ENCODE measurements at places on chromosomes 4 and X.

- no peak for DNase-seq
Measured at GRCh38 chr4:22323691-22324090, 192.2 kb downstream of the ADGRA3 start.

- no peak for DNase-seq
Measured at GRCh38 chrX:136115904-136116297, 31.4 kb upstream of the FHL1 start.

DNA sequence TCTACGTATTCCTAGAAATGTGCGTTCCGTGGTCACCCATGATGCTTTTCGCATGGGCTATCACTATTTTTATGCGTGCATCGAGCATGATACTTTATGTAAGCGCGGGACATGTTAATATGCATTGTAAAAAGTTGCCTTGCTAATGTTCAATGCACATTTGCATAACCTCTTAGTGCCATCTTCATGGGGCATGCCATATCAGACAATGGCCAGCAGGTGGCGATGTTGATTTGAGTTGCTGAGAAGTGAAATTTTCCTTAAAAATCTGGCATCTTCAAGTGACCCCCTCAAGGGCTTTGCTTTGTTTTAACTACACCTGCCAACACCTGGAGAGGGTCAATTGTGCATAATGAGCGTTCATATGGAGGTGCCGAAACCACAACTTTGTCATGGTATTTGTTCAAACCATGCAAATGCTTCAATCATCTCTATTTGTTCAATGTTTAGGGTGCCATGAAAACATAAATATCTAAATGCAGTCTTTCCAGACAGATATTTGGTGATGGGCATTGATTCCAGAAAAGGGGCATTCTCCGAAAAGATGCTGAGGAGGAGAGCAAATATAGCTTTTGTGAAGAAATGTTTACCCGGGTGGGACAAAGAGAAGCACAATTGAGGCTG is 833.9 kb upstream of the PRKX start:
- DNase-seq = peak; percentile 56

DNA sequence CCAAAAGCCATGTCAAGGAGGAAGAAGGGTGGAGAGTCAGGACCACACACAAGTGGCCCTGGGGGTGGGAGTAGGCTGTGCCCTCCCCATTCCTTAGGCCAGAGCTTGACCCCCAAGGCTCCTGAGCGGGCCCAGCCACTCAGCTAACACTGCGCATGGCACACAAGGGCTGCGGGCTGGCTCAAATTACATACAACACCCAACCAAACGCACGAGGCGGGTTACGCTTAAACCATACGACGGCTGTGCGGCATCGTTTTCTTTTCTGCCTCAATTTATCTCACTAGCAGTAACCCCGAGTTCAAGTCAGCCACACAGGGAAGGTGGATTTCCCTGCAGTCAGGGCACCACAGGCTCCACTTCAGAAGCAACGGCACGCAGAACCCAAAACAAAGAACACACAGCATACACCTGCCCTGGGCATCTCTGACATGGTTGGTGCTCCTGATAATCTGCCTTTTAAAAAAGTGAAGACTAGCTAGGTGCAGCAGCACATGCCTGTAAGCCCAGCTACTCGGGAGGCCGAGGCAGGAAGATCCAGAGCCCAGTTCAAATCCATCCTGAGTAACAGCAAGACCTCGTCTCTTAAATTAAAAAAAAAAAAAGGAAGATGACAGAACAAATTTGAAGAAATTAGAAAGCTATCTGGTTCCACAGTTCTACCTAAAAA is 2.9 kb downstream of the GAK start:
- DNase-seq = no peak

DNA sequence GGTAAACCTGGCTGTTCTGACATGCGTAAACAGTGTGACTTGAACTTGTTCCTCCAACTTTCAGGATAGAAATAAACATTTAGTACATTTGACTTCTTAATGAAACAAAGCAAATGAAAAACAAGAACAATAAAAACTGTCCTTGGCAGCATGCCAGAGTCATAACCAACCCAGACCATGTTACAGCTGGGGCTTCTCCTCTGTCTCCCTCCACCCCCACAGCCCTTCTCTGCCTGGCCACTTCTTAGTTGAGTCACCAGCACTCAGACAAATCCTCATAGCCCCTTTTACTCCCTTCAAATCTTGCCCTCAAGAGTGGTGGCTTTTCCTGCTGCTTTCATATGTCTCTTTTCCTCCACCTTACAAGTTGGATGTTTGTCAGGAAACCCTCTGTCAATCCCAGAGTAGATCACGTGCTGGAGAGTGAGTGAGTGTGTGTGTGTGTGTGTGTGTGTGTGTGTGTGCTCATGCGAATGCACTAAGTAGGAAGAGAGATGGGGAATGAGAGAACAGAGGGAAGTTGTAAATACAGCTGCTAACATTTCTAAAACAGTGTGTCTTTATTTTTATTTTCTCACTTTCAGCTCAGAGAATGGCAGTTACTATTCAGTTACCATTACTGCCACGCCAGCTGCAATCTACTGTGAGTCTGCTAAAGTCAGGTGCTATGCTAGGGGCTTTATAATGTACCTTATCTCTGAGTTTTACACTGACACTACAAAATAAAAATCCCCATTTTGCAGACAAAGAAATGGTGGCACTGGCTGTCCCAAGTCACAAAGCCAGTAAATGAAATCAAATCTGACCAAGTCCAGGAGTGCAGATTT is 15.0 kb downstream of the SCARB2 start:
- DNase-seq = peak; percentile 92

DNA sequence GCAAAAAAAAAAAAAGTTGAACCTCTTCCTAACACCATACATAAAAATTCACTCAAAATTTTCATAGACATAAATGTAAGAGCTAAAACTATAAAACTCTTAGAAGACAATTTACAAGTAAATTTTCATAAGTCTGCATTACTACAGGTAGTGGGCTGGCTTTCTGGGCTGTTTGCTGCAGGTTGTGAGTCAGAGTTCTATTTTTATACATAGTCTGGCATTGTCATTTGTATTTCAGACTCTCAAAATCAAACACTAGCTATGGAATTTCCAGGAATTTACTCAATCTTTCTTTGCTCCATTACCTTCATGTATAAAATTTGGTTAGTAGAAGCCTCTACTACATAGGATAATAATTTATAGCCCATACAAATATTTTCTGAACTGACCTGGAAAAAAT is 227.2 kb downstream of the COX18 start:
- DNase-seq = no peak

DNA sequence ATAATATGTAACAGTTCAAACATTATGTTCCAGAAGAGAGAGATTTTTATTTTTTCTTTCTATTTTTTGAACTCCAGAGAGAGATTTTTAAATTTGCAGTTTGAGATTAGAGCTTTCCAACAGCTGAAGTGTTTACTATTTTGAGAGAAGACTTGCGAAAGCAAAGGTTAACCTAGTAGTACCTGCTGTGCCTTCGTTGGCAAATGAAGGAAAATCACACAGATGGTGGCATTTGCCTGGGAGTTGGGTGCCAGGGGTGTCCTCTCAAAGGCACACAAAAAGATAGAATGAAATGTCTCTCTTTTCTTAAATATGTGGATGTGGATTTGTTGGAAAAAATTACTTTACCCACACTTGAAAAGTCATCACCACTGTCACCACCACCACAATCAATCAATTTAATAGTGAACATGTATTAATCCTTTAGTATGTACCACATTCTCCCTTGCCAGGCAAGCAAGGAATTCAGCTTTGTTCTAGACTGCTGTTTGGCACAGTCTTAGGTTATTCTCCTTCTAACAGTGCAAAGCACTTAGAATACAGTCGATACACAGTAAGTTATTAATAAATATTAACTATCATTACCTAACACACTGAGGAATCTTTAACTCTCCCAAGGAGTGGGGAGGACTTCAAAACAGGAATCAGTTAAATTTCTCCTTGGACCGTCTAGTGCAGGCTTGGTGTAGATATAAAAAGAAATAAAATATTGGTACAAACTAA is 838.2 kb upstream of the FTHL17 start:
- no peak for DNase-seq
